Sciatic nerve (tissue), 2 donors: ENCODE measurements at places on chromosomes 16 and 17.

- DNase-seq, result no peak
These were observed 48.7 kb downstream of the TMEM100 start for GRCh38 chr17:55673743-55674506.

- DNase-seq, result peak; percentile 77
These were observed 1.3 kb upstream of the SENP3 start for GRCh38 chr17:7560172-7561027.

- DNase-seq, result no peak
These were observed 14.9 kb downstream of the LIMD2 start for GRCh38 chr17:63685041-63685440.

DNA sequence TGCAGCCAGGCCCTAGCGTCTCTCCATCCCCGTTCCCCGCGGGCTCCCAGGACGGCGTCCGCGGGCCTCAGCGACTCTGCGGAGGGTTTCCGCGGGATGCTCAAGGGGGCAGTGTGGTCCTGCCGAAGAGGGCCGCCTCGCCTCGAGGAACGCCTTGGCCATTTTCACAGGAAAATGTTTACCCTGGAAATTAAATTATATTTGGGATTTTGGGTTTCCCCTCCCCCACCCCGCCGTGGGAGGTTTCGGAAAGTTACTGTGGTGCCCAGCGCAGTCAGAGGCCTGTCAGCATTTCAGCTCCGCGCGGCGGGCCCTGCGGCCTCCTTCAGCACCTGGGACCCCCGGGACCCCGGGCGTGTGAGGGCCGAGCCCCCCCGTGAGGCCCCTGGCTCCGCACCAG is 94.5 kb downstream of the PCTP start:
- DNase-seq, result peak; percentile 78

- no peak for DNase-seq
These were observed 2.5 kb upstream of the ARL6IP1 start for GRCh38 chr16:18803569-18804462.

DNA sequence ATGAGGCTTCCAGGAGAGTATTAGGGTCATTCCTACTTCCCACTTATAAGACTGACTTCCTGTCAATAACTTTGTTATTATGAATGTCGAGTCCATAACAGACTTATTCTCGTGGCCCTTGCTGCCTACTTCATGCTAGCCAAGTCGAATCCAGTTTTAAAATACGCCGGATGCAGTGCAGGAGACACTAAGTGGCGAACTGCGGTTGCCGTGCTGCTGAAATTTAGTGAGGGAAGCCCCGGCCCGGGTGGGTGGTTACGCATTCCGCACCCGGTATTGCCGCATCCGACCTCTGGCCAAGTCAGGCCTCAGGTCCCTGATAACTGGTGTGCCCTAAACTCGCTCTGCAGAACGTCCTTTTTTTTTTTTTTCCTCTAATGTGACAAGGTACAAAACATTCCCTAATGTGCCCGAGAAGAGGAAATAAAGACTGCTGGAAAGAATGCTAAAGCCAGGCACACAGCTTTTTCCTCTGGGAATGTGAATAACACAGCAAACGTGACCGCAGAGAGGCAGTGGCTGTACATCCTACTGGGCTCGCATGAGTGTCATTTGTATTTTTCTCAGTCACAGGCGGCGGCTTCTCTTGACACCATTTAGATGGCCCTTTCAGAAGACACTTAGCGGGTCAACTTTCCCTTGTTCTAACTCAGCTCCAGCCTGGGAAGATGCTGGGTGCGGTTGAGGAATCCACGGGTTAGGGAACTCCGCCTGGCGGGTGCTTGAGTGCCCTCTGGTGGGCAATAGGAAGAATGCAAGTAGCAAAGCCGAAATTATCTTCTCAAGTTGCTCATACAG is 7.1 kb upstream of the AKTIP start:
- peak; percentile 78 for DNase-seq

DNA sequence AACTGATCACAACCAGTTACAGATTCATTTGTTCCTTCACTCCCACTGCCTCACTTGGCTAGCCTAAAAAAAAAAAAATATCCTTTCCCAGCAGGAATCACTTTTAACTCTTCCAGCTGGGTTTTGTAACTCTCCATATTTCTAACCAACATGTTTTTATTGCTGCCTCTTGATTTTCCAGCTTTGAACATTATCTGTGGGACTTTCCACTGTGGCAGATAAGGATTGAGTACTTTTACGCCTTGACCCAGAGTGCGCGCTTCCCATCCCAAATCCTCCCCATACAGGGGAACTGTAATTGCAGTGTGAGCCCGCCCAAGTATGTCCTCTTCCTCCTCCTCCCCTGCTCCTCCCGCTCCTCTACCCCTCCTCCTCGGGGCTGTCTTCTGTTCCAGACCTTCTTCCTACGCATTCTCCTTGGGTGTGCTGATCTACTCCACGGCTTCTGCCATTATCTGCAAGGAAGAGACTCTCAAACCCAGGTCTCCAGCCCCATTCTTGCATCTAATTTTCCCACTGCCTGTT is 43.4 kb downstream of the CYB5D2 start:
- DNase-seq, result peak; percentile 47

DNA sequence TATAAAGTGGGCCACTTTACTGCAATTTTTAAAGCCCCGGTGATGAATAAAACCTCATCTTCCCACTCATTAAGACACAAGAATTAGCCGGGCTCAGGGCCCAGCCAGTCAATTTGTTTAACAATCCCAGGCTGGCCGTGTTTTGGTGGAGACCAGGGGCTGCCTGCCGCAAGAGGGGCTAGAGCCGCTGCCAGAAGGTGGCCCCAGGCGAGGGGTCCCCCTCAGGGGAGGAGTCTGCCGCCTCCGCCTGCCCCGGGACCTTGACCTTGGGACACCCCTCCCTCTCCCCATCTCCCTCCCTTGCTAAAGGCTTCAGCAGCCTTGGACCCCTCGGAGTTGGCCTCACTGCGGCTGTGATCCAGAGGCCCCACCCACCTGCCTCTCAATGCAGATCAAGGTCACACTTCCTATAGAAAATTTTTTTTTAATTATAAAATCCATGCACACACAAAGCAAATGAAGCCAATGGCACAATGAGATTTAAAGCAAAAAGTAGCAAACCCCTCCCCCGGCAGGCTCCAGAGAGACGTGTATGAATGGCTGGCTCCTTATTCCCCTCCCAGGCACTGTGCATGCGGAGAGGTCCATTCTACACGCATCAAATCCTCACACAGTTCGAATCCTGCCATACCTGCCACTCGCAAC is 23.0 kb upstream of the SLC38A10 start:
- DNase-seq, result no peak
